ENCODE measurements at places on chromosomes 3 and 15.

DNA sequence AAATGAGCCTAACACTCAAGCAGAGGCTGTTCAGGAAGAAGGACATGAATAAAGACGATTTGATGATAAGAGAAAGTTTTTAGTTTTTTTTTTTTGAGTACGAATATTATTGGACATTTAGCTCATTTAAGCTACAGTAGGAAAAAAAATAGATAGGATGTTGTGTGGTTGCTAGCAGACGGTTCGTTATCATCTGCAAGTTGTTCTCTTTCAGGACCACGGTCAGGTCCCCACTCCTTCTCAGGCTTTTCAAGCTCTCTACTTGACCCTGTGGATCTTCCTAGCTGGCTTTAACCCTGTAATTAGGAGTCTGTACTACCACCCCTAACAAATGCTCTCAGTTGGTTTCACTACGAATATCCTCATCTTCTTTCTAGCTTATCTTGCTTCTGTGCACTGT is 1.1 kb downstream of the KCNH8 start:
- peak; percentile 17 for DNase-seq

DNA sequence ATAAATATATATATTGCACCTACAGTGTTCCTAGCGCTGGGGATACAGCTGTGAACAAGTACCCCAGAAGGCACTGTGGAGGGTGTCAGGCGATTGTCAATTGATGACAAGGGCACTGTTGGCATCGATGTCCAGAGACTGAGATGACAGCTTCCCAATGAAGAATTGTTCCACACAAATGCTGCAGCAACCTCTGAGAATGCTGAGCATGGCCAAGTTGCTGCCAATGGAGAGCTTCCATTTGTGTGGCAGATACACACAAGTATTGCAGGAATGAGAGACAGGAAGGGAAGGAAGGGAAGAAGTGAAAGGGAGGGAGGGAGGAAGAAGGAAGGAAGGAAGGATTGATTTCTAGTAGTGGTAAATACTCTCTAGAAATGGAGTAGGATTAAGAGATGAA is 21.9 kb downstream of the LRTM1 start:
- DNase-seq, result no peak

GRCh38 chr15:81724536-81724935 is 321.3 kb downstream of the MEX3B start:
- no peak for DNase-seq

DNA sequence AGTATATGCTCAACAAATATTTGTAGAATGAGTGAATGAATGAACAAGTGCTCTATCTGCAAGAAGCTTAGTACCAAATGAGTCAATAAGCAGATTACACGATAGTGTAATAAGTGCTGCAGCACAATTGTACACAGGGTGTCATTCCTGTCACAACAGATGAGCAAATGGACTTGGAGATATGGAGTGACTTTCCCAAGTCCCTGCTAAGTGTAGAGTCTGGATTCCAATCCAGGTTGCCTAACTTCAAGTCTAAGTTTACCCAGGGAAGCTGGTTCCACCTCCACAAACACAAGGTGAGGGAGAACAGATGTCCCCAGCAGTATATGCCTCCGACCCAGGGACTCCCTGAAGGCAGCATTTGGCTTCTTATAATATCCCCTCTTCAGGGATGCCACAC is 77.7 kb upstream of the RAD18 start:
- DNase-seq, result peak; percentile 13

DNA sequence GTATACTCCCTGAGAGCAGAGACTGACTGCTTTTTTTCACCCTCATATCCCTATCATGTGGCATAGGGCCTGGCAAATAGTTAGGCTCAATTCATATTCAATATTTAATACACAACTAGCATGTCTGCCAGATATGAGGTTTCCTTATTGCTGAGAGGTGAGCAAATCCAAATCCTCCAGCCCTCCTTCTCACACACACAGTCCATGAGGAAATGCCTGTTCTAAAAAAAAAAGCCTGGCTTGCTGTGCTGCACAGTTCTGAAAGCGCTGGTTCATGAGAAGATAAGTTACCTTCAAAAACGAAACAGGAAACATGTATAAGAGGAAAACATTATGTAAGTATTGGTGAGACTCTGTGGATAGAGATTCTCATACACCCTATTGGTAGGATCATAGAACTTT is 15.5 kb upstream of the ACAP2 start:
- no peak for DNase-seq

GRCh38 chr3:73709712-73710111 is 85.0 kb upstream of the PDZRN3 start:
- no peak for DNase-seq

DNA sequence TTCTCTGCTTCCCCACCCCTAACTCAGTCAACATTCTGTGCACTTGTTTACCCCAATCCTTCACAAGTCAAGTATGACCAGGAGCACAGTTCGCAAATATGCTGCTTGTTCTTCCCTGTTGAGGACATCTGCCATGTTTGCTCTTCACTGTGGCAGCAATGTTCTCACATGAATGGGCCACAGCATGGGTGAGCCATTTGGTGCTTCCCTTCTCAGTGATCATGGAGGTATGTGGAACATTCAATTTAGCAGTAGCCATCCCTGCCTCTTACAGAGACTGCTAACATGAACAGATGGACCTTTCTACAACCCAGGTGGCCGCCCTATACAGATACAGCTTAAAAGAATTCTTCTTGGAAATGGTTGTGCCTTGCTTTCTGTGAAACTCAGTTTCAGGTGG is 660.1 kb upstream of the SGO1 start:
- DNase-seq, result no peak

DNA sequence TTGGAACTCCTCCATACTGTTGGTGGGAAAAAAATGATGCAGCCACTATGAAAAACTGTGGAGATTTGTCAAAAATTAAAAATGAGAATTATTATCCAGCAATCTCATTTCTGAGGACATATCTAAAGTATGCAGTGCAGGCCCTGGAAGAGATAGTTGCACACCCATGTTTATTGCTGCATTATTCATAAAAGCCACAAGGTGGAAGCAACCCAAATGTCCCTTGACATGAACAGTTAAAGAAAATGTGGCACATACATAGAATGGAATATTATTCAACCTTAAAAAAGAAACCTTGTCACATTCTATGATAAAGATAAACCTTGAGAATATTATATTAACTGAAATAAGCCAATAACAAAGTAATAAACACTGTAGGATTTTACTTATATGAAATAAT is 80.9 kb upstream of the ARHGEF26 start:
- peak; percentile 44 for DNase-seq

- DNase-seq, result no peak
Observed at GRCh38 chr15:73941449-73941848, 15.2 kb downstream of the LOXL1 start.

GRCh38 chr3:43155464-43156121 is 49.7 kb upstream of the POMGNT2 start:
- peak; percentile 24 for DNase-seq
